ENCODE measurements at places on chromosomes 6 and 20.

- DNase-seq: no peak
Observed at GRCh38 chr6:125655511-125655910, 93.9 kb upstream of the HEY2 start.

DNA sequence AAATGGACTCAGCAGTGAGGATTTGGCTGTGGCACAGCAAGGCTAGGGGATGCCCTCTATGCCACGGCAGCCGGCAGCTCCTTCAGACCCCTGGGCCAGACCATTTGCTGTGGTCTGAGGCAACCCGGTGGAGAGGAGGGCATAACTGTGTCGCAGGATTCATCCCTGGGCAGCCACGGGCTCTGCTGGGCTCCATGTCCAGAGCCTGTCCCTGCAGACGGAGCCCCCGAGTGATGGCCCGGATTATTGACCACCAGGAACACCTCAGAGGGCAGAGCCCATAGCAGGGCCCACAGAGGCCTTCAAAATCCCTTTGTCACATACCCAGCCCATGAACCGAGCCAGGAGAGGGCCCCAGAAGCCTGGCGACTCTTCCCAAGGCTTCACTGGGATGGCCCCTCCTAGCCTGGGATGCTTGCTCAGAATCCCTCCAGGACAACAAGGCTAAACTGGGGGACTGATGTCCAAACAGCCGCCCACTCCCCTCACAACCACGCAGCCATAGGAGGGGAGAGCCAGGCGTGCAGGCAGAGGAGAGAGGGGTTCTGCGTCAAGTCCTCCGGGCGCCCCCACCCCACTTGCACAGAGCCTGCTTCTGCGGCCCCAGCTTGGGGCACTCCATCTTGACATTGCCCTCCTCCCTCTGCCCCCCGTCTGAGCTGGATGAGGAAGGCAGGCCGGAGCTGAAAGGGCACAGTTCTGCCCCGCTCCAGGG lies 68.2 kb upstream of the AFDN start:
- no peak for DNase-seq

- DNase-seq: no peak
Observed at GRCh38 chr20:3681931-3682781, at the start of gene ADAM33. ADAM33 (minus strand) TSS chr20:3682010; CDS start chr20:3682004, 6 bp downstream.

- no peak for DNase-seq
Observed at GRCh38 chr6:109516929-109517328, 33.9 kb upstream of the ZBTB24 start.

- DNase-seq: no peak
Observed at GRCh38 chr6:139644821-139645220, 270.4 kb upstream of the CITED2 start.

- DNase-seq: peak; percentile 87
Observed at GRCh38 chr6:32244946-32245398, 21.1 kb upstream of the NOTCH4 start.

DNA sequence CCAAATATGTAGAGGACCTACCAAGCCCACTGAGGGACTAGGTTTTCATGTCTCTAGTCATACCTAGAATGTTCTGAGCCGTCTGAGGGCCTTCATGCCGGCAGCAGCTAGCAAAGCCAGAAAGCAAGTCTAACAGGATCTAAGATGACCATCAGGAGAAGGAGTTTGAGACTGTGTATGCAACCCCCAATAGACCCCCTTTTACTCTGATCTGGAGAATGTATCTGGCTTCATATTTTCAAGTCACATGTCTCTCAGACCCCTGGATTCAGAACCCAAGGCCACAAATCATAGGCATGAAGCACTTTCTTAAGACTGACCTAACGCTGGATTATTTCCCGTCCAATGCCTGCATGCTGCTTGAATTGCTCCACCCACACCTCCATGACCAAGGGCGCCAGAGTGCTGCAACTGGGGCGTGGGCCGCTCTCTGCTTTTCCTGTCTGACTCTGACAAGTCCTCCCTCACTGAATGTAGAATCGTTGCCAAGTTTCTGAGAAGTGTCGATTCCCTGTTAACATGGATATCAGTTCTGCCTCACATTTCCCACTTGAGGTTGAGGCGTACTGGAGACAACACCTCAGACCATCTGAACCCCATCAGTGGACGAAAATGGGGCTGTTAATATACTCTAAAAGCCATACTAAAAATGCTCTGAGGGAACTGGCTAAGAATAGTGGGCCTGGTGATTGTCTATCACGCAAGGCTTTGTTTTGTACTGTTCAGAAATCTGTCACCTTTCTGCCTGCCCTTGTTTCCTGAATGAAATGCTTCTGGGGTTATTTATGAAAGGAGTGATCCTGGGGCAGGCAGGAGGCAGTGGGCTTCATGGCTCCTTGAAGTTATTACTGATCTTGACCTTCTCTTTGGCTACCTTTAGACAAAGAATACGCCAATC lies 23.9 kb upstream of the ASXL1 start:
- DNase-seq: peak; percentile 55

GRCh38 chr6:169253337-169254238 lies at the start of gene THBS2:
THBS2 (minus strand) TSS chr6:169253846; CDS start chr6:169250784, 3,062 bp downstream.
- DNase-seq: no peak

- DNase-seq: peak; percentile 48
Observed at GRCh38 chr6:32622545-32623401, 14.4 kb upstream of the HLA-DQA1 start.

GRCh38 chr20:34907616-34908469 lies 31.4 kb downstream of the ACSS2 start:
- DNase-seq: no peak

- no peak for DNase-seq
Observed at GRCh38 chr6:17064975-17065374, 36.9 kb upstream of the STMND1 start.

DNA sequence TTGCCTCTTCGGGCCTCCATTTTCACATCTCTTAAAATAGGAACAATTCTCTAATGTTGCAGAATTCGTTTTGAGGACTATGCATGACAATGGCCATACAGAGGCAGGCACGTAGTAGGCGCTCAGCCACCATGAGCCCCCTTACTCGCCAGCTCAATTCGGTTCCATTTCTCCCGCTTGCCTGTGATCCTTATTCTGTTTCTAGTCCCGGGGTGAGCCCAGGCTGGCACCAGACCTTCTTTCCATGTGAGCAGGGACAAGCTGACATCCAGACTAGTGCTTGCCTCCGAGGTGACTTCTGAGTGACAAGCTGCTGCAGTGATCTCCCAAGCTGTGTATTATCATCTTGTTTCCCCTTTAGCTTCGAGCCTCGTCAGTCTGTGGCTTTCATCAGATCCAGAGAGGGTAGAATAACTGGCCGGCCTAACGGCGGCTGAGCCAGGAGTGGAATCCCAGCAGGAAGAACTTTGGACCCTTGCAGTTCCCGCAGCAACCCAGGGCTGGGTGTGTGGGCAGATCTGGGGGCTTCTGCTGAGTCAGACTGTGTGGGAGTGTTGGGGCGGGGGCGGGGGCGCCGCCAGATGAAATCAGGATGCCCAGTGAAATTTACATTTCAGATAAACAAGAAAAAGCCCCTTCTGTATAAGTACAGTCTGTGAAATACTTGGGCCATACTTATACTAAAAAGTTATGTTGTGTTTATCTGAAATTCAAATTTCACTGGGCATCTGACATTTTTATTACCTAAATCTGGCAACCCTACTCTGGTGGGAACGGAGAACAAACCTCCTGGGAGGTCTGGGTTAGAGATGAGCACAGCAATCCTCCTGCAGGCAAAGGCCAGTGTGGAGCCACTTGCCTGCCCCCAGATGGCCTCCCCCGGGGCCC lies 10.9 kb downstream of the BANF2 start:
- no peak for DNase-seq

DNA sequence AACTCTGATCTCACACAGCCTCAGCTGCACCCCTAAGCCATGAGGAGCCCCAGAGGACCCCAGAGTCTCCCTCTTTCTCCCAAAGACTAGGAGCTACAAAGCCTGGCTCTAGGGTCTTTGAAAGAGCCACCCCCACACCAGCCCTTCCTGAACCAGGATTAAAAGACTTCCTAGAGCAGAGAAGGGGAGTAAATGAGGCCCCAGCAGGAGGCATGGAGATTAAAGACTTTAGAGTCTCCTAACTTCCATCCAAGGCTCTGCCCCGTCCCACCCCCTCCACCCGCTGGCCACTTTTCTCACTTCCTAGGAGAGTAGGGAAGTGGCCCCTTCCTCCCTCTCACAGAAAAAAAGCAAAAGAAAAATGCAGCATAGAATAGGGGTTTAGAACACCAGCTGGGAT lies 1.7 kb downstream of the PREX1 start:
- DNase-seq: no peak

DNA sequence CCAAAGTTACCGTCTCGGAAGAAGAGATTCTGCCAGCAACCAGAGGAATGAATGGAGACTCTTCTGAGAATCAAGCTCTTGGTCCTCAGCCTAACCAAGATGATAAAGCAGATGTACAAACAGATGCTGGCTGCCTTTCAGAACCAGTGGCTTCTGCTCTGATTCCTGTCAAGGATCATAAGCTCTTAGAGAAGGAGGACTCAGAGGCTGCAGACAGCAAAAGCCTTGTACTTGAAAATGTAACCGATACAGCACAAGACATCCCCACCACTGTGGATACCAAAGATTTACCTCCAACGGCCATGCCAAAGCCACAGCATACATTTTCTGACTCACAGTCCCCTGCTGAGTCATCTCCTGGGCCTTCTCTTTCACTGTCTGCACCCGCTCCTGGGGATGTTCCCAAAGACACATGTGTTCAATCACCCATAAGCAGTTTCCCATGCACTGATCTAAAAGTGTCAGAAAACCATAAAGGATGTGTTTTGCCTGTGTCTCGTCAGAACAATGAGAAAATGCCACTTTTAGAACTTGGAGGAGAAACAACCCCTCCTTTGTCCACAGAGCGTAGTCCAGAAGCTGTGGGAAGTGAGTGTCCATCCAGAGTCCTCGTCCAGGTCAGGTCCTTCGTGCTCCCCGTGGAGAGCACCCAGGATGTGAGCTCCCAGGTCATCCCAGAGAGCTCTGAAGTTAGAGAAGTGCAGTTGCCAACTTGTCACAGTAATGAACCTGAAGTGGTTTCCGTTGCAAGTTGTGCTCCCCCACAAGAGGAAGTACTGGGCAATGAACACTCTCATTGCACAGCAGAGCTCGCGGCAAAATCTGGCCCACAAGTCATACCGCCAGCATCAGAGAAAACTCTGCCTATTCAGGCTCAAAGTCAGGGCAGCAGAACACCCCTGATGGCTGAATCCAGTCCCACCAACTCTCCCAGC lies 109.6 kb downstream of the RTN4IP1 start:
- peak; percentile 29 for DNase-seq

GRCh38 chr6:167329014-167329413 lies 4.1 kb downstream of the TTLL2 start:
- no peak for DNase-seq

DNA sequence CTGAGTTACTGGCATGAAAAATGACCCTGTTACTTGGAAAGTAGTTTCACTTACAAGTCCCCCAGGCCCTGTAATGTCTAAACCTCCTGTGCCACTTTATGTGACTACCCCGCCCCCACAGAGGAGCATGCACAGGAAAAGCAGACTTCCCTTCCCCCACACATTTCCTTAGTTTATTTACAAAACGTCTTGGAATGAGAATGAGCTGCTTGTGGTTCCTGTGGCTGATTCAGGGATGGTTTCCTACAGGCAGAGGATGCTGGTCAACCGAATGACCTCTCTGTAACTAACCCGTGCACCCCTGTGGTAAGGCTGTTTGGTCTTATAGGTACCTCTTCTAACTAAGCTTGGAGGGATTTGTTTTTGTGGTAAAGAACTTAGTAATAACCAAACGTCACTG lies 28.5 kb downstream of the RSPO3 start:
- no peak for DNase-seq

DNA sequence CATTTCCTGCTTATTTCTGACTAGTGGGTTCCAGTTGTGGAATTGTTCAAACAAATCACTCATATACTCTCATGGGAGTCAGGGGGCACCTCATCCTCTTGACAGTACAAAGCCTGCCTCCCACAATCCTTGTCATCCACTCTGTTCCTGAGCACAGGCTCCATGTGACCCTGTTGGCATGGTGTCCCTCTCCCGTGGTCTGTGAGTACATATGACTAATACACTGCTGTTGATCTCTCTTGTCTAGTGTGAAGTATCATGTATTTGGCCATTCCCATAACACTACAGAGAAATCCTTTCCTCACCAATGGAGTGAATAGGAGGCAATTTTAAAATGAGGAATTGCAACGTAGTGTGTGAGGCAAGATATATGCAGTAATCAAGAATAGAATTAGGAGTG lies 185.3 kb downstream of the OGFRL1 start:
- no peak for DNase-seq

DNA sequence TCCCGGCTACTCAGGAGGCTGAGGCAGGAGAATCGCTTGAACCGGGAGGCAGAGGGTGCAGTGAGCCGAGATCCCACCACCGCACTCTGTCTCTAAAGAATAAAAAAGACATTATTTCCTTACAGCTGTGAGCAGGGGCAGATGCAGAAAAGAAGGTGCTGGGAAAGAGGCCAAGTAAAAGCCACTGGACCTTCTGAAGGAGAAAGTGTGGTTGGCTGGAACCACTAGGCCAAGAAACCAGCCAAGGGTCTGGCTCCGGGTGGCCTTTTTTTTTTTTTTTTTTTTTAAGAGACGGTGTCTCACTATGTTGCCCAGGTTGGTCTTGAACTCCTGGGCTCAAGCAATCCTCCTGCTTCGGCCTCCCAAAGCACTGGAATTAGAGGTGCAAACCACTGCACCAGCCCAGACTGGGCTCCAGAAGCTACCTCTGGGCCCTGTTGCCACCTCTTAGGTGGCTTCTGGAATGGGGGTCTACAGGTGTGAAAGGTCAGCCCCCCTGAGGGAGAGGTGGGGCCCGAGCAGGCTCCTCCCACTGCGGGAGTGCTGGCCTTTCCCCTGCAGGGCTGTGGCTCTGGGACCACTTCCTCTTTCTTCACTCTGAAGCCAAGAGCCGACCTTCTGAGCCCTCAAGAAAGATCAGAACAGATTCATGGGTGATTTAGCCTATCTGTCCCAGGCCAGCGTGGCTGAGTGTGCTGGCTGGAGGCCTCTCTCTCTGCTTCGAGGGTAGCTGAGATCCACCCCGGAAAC lies at the start of gene FGD2:
FGD2 (plus strand) TSS at position 595 of the 750 bp plus-strand sequence. CDS start 163 bp downstream, outside the sequence.
- peak; percentile 92 for DNase-seq

DNA sequence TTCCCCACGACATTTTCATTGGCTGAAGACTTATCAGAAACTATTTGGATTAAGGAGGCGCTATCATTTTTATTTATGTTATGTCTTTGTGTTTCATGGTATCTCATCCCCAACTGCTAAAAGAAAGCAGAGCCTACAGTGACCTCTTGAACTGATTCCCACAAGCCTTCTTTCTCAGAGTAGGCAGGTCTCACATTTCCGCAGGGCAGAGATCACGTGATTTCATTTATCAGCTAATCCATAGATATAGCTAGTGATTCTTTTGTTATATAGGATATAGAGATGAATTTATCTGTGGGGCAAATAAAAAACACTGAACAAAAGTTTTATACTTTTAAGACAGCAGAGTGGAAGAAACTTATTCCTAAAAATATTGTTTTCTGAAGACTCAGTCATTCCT lies 25.0 kb upstream of the POPDC3 start:
- DNase-seq: no peak

GRCh38 chr6:14031516-14031915 lies 86.1 kb upstream of the CD83 start:
- DNase-seq: no peak

GRCh38 chr6:27980111-27980510 lies 23.1 kb downstream of the OR2B6 start:
- DNase-seq: no peak

- DNase-seq: no peak
Observed at GRCh38 chr6:55882718-55883569, 7.6 kb upstream of the BMP5 start.

Measured in GM13976 (cell line).